Spinal cord (tissue), 10 donors: ENCODE measurements at places on chromosomes 7 and 10. TPM values are rescaled to one million over a fixed set of nuclear protein-coding genes. Genes with fewer than 3 reads are reported as not detected.

DNA sequence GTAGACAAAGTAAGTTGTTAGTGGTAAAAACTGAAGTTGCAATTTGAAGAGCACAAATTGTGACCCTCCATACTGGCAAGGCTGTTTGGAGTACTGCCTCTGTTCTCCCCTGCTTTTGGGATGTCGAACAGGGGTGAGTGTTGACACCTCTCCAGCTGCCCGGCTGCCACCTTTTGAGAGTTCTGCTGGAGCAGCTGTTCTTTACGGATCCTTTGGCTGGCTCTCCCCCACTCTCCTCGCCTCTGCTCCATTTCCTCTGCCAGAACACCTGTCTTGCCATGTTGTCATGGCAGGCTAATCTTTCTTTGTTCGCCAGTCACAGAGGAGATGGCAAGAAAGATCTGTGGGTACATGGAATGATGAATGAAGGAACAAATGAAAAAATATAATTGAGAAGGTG is 34.9 kb downstream of the INSYN2A start:
- DNase-seq, result no peak

DNA sequence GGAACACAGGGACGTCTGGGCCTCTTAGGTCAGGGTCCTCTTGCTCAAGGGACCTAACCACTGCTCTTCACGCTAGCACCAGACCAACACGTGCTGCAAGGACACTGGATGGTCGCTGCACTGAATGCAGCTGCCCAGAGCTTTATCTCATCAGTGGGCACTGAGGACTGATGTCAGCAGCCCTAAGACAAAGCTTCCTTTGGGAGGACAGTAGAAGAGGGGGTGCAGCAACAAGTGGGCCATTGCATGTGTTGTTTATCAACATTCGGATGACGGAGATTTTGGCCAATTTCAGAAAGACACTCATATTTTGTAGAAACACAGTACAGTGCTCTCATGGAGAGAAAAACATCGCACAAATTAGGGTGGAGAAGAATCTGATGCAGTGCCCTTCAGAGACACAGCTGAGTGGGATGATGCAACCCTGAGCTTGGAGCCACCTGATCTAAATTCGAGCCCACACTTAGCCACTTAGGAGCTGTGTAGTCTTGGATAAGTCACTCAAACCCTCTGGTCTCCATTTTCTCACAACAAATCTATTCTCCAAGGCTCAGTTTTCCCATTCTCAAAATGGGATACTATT is 1.7 kb downstream of the OPALIN start:
- DNase-seq, result no peak

DNA sequence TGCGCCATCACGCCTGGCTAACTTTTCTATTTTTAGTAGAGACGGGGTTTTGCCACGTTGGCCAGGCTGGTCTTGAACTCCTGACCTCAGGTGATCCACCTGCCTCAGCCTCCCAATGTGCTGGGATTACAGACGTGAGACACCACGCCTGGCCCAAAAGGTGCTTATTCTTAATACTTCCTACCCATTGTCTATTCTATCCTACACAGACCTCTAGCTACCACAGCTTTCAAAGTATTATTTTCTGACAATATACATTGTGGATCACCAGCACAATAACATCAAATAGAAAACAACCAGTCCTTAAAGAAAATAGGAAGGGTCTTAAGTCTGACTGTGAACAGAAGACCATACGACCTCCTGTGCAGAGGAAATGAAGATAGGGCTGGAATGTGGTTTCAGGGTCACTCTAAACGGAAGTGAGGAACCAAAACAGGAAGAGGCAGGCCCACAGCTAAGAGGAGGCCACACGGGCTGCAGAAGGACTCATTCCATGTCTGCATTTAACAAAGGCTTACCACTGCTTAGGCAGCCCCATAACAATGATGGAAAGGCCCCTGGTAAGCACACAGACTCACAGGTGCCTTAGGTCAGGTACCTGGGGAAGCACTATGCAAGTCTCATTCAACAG is 115.2 kb downstream of the ZFAND4 start:
- no peak for DNase-seq

GRCh38 chr10:35364808-35365207 is 28.5 kb downstream of the CCNY start:
- DNase-seq, result no peak

DNA sequence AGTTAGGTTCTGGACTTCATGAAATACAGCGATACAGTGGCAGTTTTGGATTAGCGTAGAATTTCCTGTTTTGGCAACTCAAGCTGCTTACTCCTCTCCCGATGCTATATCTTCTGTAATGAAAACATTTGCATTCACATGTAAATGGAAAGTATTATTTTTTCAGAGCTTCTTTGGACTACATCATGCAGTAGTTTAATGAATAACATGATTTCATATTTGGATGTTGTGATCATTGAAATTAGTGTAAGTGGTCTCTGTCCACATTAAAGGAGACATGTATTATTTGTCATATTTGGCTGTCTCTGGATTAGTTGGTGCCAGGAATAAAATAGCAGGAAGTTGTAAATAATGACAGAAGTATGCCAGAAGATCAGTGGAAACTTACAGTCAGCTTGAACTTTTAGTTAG is 331.6 kb downstream of the GFRA1 start:
- DNase-seq, result no peak

GRCh38 chr10:101506829-101507661 is 81.0 kb downstream of the POLL start:
- DNase-seq, result no peak

GRCh38 chr10:3418041-3418754 is 245.6 kb upstream of the PITRM1 start:
- no peak for DNase-seq

DNA sequence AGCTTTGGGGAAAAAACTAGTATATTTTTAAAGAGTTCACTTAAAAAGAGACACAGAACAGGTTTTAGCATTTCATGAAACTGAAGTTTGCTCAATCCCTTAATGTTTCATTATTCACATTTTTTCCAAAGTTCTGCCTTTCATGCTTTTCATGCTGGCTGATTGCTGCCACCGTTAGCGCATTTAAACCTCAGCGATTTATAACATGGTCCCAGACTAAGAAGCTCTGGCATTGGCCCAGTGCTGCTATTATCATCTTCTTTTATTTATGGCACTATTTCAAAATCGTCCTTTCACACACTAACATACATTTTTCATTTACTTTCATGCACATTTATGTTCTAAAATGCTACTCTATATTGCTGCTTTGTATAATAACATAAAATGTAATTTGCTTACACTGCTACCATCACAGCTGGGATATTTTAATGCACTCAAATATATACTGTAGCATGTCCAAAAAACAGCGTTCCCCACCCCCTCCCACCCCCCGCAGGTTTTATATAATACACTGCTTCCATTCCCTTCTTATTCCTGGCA is 141.9 kb downstream of the MPP7 start:
- no peak for DNase-seq

GRCh38 chr7:25196132-25196896 is 32.0 kb downstream of the NPVF start:
- no peak for DNase-seq

DNA sequence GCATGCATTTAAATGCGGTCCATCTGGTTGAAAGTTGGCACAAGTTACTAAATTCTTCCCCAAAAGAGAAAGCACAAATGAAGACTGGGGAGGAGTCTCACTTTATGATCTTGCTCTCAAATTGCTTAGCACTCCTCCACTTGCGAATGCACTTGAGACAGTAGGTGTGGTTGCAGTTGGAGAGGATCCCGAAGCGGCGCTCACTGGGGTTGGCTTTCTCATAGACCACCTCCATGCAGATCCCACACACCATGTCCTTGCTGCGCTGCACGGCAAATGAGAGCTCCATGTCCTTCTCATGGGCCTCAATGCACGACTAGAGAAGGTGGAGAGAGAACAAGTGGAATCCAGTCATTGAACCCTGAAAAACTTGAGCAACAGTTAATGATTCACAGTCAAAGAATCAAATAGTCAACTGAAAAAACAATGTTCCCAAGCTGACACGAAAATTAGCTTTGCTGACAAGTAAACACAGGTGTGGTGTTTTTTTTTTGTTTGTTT is 22.7 kb downstream of the MKRN1 start:
- peak; percentile 44 for DNase-seq

- DNase-seq, result no peak
Observed at GRCh38 chr10:58772758-58773157, 260.1 kb downstream of the BICC1 start.

GRCh38 chr7:150947241-150947745 is 30.8 kb downstream of the KCNH2 start:
- no peak for DNase-seq

GRCh38 chr10:101671453-101671852 is 23.5 kb downstream of the FBXW4 start:
- no peak for DNase-seq

GRCh38 chr7:29588900-29589696 is 25.5 kb downstream of the PRR15 start:
- DNase-seq, result no peak

DNA sequence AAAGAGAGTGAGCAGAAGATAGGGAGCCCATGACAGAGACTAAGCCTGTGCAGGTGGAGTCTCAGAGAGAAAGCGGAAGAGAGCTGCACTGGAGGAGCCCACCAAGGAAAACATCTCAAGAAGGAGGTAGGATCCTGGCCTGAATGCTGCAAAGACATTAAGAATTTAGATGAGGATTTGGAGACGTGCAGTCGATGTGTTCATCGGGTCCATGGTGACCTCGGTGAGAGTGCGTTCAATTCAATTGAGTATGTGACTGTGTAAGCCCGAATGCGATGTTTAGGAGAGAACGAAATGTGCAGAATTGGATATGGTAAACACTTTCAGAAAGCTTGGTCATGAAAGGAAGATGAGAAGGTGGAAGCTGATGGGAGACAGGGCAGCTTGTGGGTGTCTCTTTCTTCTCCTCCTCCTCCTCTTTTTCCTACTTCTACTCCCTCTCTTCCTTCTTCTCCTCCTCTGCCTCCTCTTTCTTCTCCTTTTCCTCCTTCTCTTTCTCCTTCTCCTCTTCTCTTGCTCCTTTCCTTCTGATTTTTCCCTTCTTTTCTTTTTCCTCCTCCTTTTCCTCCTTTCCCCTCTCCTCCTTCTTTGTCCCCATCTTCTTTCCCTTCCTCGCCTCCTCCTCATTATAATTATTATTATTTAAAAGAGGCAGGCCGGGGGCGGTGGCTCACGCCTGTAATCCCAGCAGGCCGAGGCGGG is 276.0 kb downstream of the RPS24 start:
- DNase-seq, result no peak

- no peak for DNase-seq
Observed at GRCh38 chr7:155739538-155740143, 72.6 kb downstream of the SHH start.

GRCh38 chr7:3517344-3517743 is 216.3 kb downstream of the SDK1 start:
- DNase-seq, result no peak

DNA sequence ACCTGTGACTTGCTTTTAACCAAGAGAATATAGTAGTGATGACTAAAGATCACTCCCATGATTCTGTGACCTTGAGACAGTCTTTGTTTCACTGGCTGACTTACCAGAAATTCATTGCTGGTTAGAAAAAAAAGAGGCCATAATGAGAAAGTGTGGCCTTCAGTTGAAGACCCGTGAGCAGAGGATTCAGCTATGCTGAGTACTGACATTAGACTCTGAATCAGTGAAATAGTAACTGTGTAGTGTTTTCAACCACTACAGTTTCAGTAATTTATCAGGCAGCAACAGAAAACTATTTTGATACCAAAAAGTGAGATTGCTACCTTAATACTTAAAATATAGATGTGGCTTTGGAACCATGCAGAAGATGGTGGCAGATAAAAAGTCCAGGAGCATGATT is 298.0 kb upstream of the KCND2 start:
- no peak for DNase-seq

DNA sequence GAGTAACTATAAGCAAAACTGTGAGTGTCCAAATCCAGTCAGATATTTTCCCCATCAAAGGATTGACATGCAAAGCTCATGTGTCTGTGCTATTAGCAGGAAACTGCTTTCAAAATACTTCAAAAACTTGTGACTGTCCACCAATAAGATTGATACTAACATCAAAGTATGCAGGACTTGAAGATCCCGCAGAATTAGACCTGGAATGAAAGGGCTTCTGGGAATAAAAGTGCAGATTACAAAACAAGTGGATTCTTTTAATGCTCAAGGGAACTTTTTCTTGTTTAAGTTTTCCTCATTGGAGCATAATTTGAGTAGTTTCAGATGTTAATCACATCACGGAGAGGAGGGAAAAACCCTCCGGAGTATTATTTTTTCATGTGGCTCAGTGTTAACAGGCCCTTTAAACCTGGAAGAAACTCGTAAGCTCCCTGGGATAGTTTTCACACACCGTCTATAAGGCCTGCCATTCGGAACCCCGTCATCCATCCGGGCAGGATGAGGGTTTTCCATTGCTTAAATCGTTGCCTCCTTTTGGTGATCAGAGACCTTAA is 33.9 kb upstream of the MKX start:
- no peak for DNase-seq

GRCh38 chr7:107173191-107173590 is 4.4 kb downstream of the HBP1 start:
- DNase-seq, result no peak

- DNase-seq, result no peak
Observed at GRCh38 chr7:46844486-46844885, 737.4 kb downstream of the TNS3 start.

GRCh38 chr10:128125416-128125943 is 743 bp downstream of the MKI67 start:
- DNase-seq, result no peak

- DNase-seq, result no peak
Observed at GRCh38 chr10:71254834-71255549, 42.6 kb downstream of the UNC5B start.

DNA sequence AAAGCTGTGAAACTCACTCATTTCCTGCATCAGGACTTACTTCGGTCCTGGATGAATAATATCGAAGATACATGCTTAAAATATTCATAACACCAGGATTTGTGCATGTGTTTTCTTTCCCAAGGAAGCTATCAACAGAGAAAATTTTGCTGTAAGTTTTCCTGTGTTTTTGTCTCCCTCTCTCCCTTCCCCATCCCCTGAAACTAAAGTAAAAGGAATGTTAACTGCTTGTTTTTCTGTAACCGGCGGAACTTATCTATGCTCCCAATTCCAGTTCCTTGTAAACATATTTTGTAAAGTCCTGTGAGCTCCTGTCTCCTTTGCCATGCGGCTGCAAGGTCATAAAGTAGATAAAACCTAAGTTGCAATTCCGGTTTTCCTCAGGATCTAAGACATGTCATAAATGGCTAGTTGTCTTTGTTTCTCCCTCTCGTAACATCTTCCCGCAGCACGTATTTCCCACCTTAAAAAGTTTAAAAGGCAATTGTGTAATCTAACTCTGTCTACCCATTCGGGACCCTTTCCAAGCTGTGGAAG is 79.0 kb upstream of the POM121L12 start:
- no peak for DNase-seq

The WNT16 gene
- 12.0 TPM for total RNA-seq

The HABP2 gene
- total RNA-seq, result 0.11 TPM

The KCND2 gene
- 74.5 TPM for total RNA-seq

The C10orf105 gene
- 4.6 TPM for total RNA-seq

The ZNF800 gene
- total RNA-seq, result 39.5 TPM

The PRSS37 gene
- not detected for total RNA-seq

The HOXA10 gene
- total RNA-seq, result 0.22 TPM
